Kasumi-1 (cell line): ENCODE measurements at places on chromosomes 12 and 14.
A peak's percentile ranks its signal among the peaks of the same experiment; 100 is the strongest.

DNA sequence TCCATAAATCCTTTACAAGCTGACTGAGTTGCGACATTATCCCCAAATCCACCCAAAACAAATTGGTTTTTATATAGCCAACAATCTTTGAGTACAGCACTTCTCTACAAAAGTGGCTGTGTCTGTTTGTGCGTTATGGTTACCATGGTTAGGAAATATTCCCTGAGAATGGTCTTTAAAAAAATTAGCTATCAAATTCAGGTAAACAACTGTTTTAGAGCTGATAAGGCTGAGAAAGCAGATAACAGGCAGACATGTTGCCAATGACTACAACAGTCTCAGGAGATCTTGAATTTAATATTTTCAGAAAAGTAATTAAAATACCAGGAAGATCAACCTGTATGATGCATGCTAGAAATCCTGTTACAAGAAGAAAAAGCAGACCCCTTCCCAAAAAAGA lies 248.0 kb downstream of the RASSF9 start:
- DNase-seq, result no peak

- DNase-seq, result no peak
Measured at GRCh38 chr14:54771411-54772027, 131.1 kb downstream of the GCH1 start.

DNA sequence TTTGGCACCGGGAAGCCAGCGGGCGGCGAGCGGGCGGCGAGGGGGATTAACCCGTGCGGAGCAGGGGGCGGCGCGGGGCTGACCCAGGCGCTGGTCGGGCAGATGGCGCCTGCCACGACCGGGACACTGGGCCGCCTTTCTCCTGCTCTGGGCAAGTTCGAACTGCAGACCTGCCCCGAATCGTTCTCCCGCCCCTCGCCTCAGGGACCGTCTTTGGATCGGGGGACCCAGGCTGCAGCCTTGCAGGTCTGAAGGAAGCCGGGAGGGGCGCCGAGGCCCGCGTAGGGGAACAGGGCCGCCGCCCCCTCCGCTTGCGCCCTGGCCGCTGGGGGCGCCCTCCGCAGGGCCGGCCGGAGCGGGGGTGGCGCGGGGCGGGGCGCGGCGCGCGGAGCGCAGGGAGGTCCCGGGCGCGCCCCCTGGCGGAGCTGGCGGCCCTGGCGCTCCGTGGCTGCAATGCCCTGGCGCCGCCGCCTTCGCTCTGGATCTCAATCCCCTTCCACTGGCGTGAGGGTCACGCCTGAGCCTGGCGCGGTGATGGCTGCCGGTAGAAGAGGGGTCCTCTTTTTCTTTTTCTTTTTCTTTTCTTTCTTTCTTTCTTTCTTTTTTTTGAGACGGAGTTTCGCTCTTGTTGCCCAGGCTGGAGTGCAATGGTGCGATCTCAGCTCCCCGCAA lies 449 bp upstream of the LTBP2 start:
- DNase-seq, result peak; percentile 87

- DNase-seq, result no peak
Measured at GRCh38 chr12:121017966-121018491, 1.7 kb upstream of the C12orf43 start.

GRCh38 chr12:30973175-30973574 lies 46.6 kb downstream of the TSPAN11 start:
- no peak for DNase-seq

DNA sequence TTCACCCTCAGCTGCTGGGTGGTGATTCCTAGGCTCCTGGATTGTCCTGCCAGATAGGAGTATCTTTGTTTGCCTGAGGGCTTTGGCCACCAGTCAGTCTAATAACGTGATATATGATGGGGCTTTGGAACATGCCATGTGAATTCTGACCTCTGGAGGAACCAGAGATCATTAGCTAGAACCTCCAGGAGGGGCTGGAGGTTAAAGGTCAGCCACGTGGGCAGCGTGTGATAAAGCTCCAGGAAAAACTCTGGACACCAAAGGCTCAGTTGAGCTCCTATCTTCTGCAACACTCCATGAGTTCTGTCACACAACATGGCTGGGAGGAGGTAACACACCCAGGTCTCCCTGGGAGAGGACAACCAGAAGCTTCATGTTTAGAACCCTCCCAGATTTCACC lies 251.1 kb downstream of the DAD1 start:
- no peak for DNase-seq

- DNase-seq, result no peak
Measured at GRCh38 chr12:75709503-75709902, 198.1 kb upstream of the KRR1 start.

GRCh38 chr12:131434208-131435125 lies 276.4 kb upstream of the SFSWAP start:
- DNase-seq, result no peak

DNA sequence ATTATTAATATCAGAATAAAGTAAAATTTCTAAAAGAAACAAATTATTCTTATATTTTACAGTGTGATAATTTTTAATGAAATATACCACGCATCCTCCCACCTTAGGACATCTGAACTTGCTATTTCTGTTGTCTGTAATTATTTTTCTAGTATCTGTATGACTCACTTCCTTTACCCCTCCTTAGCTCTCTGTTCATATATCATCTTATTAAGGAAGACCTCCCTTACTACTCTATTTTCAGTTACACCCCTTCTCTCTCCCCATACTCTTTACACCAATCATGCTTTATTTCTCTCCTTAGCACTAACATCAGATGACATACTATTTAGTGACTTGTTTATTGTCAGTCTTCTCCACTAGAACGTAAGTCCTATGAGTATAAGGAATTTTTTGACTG lies 34.2 kb upstream of the C12orf50 start:
- no peak for DNase-seq

- no peak for DNase-seq
Measured at GRCh38 chr12:98741196-98741555, 96.1 kb downstream of the APAF1 start.

- no peak for DNase-seq
Measured at GRCh38 chr12:117010693-117011451, 88.3 kb downstream of the TESC start.

- no peak for DNase-seq
Measured at GRCh38 chr14:21704338-21704737, 30.7 kb upstream of the OR4E1 start.

DNA sequence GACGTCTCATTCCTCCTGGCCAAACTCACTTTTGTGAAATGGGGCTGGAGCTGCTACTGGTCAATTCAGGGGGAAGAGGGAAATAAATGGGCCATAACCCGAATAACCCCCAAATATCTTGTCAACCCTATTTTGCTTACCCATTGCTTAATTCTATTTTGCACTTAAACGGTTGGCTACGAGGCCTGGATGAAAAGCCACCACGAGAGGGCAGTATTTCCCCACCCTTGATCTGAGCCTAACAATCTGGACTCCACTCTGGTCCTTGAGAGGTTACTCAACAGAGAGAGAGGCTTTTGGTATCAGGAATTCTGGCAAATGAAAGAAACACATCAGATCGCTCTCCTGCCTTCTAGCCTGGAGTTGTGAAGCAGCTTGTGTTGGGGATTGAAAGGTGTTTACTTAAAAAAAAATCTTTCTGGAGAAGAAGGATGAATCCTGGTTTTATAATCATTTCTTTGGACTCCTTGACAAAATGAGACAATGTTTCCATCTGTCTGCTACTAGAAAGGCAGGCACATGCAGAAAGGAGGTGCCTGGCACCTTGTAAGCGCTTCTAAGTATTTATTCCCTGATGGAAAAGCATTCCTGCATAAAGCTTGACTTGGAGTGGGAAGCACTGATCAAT lies 22.4 kb upstream of the FBXO21 start:
- DNase-seq, result peak; percentile 65

- peak; percentile 24 for DNase-seq
Measured at GRCh38 chr12:3076730-3077571, at the start of gene TSPAN9. TSS of gene TSPAN9 (plus strand) at chr12:3077379. CDS start at chr12:3201194, 123,815 bp downstream.

DNA sequence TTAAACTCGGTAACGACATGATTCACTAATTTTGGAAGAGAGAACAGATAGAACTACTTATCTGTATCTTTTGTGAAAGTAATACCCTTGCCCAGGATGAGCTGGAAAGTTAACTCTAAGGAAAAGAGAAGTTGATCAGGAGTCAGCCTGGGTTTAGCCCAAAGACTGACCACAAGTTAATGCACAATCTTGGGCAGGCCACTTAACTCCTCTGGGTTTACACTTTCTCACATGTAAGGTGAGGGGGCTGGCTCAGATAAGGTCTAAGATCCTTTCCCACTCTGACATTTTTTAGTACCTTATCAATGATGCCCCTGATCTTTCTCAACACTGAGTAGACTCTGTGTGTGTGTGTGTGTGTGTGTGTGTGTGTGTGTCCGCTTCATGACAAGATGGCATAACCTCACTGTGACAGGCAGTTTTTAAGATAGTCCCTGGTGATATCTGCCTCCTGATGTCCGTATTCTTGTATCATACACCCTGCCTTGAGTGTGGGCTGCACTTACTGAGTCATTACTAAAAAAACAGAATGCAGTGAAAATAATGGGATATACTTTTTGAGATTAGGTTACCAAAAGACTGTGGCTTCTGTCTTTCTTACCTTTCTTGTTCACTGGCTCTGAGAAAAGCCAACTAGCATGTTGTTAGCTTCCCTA lies 56.2 kb upstream of the CCDC198 start:
- DNase-seq, result no peak

DNA sequence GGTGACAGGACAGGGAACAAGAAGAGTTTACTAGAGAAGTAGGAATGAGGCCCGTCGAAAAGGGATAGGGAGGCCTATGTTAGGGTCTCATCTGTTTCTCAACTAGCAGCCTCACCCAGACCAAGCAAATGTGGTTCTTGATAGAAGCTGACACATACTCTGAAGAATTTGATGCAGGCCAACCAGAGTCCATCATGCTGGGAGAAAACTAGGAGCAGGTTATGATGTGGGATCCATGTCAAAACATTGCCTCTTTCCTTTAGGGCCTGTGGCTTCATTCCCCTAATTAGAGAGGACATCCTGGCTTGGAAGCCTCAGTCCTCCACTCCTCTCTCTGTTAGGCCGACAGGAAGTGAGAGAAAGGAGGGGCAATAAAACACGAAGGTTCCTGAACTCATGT lies 122.8 kb downstream of the NTF3 start:
- DNase-seq, result no peak

DNA sequence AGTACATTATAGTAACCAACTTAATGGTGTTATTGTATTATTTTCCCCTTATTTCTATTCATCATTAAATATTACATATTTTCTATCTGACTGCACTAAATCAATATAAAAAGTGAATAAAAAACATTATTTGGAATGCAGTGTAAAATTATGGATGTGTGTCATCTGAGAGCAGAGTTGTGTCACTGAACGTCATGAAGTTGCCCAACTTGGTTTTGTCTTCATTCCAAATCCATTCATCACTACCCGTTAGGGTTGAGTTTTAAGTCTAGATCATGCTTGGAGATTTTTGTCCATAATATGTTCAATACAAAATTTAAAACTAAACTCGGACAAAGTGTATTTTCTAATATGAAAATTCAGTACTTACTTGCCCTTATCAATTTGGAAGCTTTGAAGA lies 16.1 kb downstream of the KLRF1 start:
- DNase-seq, result no peak
